Naive B cell (primary cell): ENCODE measurements at places on chromosomes 7 and 10. TPM values are rescaled to one million over a fixed set of nuclear protein-coding genes. Genes with fewer than 3 reads are reported as not detected.
A peak's percentile ranks its signal among the peaks of the same experiment; 100 is the strongest.

DNA sequence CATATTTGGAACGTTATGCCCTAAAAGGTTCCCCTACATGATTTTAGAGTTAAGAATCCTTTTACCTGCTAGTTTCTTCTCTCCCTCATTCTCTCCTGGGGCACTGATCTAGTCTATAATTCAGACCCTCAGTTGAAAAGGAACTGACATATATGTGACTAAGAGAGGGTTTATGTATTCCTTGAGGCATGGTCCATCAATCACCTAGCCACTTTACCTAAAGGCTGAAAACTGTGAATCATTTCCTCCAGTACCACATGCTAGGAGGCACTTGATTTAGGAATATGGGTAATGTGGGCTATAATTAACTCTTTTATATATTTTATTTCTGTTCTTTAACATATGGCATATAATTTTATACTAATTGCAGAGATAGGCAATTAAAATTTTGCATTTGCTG is 303.5 kb downstream of the BBS9 start:
- H3K27me3 ChIP-seq = no peaks in the 10 kb centered on the region
- no peaks in the 10 kb centered on the region for H3K36me3 ChIP-seq
- no peaks in the 10 kb centered on the region for H3K4me1 ChIP-seq
- DNase-seq = no peak
- no peak overlapping the region for H3K4me3 ChIP-seq

DNA sequence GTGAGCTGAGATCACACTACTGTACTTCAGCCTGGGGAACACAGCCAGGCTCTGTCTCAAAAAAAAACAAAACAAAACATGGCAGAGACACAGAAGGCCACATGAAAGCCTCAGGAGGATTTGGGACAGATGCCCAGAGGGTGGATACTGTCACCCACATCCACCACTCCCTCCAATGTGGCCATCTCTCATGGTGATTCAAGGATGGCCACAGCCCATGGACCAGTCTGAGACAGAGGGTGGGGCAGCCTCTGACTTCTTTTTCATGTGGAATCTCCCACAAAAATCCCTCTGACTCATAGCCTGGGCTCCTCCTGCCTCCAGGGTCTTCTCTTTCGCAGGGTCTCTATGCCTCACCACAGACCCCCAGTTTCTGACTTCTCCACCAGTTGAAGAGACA is 59.0 kb upstream of the GTF2I start:
- DNase-seq = no peak
- H3K27me3 ChIP-seq = no peaks in the 10 kb centered on the region
- H3K4me1 ChIP-seq = no peaks in the 10 kb centered on the region
- no peaks in the 10 kb centered on the region for H3K36me3 ChIP-seq
- H3K27ac ChIP-seq = no peak overlapping the region

Gene BTAF1
- 16.6 TPM for polyA plus RNA-seq

GRCh38 chr7:155665957-155666287 is 21.5 kb downstream of the RBM33 start:
- H3K36me3 ChIP-seq = peaks cover 9% of the 10 kb centered on the region
- no peaks in the 10 kb centered on the region for H3K27me3 ChIP-seq
- no peak for DNase-seq
- H3K4me1 ChIP-seq = peaks cover 50% of the 10 kb centered on the region
- peak overlapping the region; percentile 23 for H3K27ac ChIP-seq
- no peak overlapping the region for H3K4me3 ChIP-seq
